Suppressor macrophage treated with lipopolysaccharide for 4 hours (primary cell): ENCODE measurements at places on chromosomes 1 and 21.

- DNase-seq = no peak
Observed at GRCh38 chr1:229781453-229781852, 155.4 kb downstream of the URB2 start.

DNA sequence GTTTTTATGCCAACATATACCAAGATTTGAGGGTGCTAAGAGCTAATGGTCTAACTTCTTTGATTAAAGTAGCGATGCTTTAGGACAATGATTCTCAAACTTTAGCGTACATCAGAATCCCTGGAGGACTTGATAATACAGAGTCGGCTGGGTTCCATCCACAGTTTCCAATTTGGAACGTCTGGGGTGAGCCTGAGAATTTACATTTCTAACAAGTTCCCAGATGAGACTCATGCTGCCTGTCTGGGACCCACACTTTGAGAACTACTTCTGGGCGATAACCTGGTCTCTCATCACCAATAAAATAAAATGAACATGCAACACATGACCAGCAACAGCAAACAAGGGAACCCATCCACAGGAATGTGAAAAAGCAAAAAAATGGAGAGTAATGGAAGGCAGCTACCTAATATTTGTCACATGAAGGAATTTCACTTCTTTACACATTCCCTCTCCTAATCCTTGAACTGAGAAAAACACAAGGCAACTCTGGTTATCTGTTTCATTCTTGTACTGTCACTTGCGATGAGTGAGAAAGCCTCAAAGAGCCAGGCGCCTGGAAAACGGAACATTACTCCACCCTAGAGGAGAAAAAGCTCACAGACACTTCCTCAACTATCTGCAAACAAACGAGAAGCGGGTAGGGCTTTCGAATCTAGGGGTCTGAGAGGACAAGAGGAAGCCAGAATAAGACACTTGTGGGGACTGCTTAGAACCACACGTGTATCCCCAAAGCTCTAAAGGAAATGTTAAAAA, 14.0 kb downstream of the HSF2BP start:
- peak; percentile 93 for DNase-seq

DNA sequence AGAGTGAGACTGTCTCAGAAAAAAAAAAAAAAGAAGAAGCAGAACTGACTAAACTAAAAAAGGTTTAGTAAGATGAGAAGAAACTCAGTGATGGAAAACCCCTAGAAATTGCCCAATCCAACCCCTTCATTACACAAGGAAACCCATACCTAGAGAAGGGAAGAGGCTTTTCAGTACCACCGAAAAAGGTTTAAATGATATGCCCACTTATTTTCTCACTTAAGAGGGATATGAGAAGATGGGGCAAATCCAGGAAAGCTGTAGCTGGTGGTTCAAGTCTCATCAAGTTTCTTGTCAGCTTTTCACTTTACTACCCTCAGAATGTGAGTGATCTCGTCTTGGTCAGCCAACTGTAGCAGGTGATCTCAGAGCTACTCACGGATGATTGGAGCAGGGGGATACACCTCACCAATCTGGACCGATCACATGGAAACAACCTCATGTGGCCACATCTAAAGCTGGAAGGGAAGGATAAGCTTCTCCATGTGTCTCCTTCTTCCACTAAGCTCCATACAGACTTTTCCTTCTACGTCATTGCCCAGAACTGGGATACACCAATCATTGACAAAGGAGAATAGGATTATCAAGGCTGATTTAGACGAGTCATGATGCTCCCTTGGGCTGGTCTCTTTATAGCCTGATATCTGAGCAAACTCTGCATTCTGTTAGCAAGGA, 126.7 kb upstream of the POU3F1 start:
- DNase-seq = peak; percentile 82

DNA sequence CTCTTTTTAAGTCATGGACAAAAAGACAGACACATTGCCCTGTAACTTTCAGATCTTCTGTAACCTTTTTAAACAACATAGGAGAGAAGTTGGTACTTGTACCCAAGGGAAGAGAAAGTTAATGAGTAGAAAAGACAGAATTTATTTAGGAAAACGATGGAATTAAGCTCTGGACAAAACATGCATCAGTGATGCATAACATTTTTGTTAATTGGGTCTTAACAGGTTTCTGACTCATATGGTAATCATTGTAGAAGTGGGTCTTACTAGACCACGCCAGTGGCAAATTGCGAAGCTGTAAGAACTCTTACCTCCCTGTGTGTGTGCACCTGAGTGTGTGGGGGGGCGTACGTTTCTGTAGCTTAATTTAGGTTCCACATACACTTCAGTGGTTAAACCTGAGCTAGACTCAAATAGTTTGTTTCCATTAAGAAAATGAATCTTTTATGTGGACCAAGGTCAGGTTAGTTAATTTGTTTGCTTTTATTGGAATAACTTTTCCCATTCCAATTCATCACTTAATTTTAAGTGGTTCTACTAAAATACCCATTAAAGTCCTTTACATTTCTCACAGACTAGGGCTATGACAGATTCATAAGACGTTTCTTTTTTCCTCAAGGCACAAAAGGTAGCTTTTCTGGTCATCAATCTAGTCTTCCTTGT, 48.1 kb downstream of the NFIA start:
- DNase-seq = no peak

- no peak for DNase-seq
Observed at GRCh38 chr1:85451236-85451830, 13.6 kb downstream of the DDAH1 start.

DNA sequence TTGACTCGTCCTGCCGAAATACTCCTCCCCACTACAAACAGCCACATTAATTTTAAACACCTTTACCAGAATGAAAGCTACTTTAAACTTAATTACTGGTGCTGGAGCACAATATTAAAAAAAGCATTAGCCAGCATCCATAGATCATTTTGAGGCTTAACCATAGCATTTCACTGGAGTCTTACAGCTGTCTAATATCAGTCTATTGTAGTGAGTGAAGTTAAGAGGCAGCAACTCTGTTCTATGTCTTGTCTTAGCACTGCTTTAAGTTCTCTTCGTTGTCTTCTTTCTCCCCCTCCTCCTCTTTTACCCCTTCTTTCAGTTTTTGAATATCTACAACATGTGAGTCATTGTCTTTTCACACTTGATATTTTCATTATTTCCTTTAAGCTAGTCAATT, 49.3 kb downstream of the ADGRL2 start:
- no peak for DNase-seq

GRCh38 chr21:45889961-45890360, 91.6 kb upstream of the COL6A1 start:
- no peak for DNase-seq

DNA sequence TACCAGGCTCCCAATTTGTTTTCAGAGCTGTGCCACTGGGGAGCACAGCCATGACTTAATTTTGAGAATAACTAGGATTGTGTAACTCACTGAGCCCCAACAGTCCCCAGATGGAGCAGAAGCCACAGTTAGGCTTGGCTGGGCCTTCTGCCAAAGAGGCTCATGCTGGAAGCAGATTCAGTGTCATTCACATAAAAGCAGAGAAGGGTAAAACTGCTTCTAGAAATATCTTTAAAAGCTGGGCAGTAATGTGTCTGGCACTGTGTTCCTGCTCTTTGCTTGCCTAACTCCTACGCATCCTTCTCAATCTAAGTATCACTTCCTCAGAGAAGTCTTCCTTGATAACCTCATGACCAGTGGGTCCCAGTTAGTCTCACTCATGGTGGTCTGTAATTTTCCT, 20.3 kb downstream of the STK40 start:
- DNase-seq = peak; percentile 81

- DNase-seq = peak; percentile 94
Observed at GRCh38 chr1:109483672-109484518, at the start of gene ATXN7L2. TSS of gene ATXN7L2 (plus strand) at chr1:109483905. CDS start at chr1:109483954, 49 bp downstream.

DNA sequence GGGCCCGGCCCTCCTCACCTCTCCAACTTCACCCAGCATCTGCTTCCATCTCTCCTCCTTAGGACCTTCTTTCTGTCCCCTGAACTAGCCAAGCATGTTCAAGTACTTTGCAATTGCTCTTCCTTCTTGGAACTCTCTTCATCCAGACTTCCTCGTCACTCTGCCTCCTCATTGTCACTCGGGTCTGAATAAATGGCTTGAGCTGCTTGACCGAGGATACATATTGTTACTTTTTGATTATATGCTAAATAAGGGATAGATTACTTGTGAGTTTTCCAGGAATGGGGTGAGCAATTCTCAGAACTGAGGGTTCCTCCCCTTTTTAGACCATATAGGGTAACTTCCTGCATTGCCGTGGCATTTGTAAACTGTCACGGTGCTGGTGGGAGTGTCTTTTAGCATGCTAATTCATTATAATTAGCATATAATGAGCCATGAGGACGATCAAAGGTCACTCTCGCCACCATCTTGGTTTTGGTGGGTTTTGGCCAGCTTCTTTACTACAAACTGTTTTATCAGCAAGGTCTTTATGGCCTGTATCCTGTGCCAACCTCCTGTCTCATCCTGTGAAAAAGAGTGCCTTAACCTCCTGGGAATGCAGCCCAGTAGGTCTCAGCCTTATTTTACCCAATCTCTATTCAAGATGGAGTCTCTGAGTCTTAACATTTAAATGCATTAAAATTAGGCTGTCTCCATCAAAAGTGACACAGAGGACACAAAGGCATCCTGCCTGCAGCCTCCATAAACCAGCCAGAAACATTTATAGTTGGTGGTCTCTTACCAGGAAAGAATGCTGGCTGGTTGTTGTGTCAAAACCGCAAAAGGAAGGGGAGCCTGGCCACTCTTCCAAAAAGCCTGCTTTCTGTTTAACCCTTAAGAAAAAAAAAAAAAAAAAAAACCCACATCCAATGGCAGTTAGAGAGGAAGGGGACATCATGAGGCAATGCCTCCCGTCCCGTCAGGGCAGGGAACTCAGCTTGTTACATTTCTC, 179.3 kb downstream of the KAZN start:
- DNase-seq = peak; percentile 20

GRCh38 chr1:160414881-160415280, 14.5 kb downstream of the VANGL2 start:
- no peak for DNase-seq

- peak; percentile 24 for DNase-seq
Observed at GRCh38 chr1:46556822-46557221, 5.4 kb upstream of the KNCN start.

- DNase-seq = no peak
Observed at GRCh38 chr1:12477936-12478611, 139.9 kb downstream of the DHRS3 start.

GRCh38 chr1:245986404-245987218, 520.5 kb downstream of the SMYD3 start:
- no peak for DNase-seq

GRCh38 chr1:33143176-33143575, 38.7 kb downstream of the TRIM62 start:
- no peak for DNase-seq

DNA sequence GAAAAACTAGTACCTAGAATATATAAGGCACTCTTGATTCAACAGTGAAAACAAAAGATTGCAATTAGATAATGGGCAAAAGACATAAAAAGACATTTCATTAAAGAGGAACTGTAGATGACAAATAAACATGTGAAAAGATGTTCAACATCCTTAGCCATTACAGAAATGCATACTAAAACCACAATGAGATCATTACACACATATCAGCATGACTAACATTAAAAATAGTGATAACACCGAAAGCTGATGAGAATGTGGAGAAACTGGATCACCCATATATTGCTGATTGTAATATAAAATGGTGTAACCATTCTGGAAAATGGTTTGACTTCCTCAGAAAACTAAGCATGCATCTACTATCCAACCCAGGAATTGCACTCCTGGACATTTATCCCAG, 340.3 kb downstream of the SEC16B start:
- no peak for DNase-seq

DNA sequence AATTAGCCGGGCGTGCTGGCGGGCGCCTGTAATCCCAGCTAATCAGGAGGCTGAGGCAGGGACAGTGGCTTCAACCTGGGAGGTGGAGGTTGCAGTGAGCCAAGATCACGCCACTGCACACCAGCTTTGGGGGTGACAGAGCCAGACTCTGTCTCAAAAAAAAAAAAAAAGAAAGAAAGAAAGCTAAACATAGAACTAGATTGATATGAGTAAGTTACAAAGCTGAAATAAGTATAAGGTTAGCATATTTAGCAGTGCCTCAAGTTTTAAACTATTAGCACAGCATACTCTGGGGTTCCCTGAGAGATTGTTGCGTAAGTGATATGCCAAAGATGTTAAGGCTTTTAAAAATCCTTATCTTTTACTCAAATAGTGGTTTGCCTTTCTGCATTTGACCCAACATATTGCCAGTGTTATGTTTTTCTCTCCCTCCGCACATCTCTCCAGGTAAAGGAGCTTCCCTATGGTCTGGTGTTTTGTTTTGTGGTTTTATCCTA, 126.1 kb downstream of the CD247 start:
- no peak for DNase-seq

- peak; percentile 20 for DNase-seq
Observed at GRCh38 chr1:220696863-220697231, 6.7 kb downstream of the C1orf115 start.

- no peak for DNase-seq
Observed at GRCh38 chr1:87100271-87100670, 185.8 kb downstream of the HS2ST1 start.

DNA sequence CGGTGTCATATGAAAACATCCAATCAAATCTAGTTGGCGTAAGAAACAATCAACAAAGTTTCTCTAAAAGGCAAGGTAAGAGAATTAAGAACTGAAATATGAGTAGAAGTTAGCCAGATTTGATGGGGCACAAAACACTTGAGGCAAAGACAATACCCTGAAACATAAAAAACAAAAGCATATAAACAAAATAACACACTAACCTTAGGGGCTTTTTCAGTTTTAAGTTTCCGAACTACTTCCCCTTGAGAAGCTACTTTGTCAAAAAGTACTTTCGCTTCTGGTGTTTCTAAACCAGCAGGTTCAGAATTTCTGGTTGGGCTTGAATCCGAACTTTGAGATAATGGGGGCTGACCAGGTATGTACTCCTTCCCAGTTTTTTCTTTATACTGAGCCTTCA, 57.9 kb downstream of the EPRS1 start:
- peak; percentile 29 for DNase-seq

GRCh38 chr21:32015461-32016139, 142.8 kb downstream of the HUNK start:
- no peak for DNase-seq

DNA sequence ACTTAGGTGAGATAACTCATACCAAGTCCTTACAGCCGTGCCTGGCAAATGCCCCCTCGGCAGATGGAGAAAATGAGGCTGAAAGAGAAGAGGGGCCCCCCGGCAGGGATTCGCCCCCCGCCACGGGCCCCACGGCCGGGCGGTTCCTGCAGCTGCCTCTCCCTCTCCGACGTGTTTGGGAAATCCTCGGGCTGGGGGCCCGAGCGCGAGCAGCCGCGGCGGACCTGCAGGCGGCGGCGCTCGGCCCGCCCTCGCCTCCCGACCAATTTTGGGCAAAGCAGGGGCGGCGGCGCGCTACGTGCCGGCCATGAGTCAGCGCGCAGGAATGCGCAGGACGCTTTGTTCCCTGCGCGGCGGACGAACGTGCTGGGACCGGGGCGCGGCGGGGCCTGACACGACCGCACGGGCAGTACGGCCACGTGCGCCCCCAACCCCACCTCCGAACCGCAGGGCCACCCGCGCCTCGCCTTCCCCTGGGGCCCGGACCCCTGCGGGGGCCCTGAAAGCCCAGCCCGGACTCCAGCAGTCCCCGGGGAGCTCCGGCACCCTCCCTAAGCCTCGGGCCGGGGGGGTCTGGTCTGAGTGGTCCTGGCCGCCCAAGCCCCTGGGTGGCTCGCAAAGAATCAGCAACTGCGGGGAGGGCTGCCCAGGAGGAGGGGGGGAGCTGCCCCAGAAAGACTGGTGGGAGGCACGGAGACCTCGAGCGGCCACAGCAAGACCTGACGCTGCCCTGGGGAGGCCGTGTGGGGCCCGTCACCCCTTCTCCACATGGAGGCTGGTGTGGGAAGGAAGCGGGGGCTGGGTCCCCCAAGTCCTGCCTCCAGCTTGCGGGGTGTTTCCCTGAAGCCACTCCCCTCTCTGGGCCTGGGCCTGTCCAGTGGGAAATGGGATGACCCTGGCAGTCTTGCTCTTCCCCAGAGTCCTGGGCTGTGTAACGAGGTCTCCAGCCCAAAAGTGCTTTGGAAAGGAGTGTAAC, 11.9 kb upstream of the EDN2 start:
- DNase-seq = peak; percentile 53
